Left colon (tissue), 2 donors: ENCODE measurements at places on chromosomes 11 and 22. TPM values are rescaled to one million over a fixed set of nuclear protein-coding genes. Genes with fewer than 3 reads are reported as not detected.

DNA sequence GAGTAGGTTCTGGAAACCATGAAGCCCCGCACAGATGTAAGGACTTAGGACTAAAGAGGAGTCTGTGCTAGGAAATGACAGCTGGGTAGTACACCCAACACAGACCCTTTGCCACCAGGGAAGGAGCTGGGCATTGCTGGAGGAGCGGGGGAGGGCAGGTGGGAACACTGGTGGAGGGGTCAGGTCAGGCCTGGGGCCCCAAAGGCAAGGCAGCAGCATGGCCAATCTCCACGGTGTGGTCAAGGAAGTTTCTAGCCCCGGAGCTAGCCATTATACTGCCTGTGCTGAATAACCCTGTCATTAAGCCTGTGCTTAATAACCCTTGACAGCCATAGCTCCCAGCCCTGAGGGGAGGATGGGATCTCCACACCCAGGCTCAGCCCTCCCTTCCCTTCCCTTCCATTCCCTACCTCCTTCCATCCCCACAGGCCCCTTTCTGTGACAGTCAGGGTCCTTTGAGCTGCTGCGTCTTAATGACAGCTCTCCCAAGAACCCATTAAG lies 2.1 kb downstream of the TMPRSS4 start:
- no peak for DNase-seq

Gene UPK3A
- total RNA-seq = not detected

Gene SYNGR1
- 1.3 TPM for total RNA-seq

Gene DDX25
- 0.27 TPM for total RNA-seq

Gene OR51E1
- 1.3 TPM for total RNA-seq

DNA sequence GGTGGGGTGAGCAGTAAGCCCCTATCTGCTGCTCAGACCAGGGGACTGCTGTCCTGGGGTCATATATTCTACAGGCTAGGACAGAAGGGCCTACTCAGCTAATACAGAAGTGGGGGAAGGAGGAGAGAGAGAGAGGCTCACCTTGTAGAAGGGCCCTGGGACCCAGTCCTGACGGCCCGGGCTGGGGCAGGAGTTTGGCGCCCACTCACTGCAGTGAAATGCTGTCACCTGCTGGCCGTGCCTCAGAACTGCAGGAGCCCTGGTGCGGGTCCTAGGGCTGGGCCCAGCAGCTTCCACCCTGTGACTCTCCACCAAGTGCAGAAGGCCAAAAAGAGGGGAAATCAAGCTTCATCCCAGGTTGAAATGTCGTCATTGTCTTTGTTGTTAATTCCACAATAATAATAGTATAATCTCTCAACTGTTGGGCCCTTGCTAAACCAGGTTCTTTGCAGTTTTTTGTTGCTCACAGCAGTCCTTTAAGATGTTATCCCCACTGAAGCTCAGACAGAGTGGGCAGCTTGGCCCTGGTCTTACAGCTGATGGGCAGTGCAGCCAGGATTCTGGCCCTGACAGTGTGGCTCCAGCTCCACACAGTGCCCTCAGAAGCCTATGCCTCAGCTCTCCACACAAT lies 29.6 kb downstream of the TRIM29 start:
- no peak for DNase-seq
